ENCODE measurements at places on chromosomes 5 and 9. TPM values are rescaled to one million over a fixed set of nuclear protein-coding genes. Genes with fewer than 3 reads are reported as not detected.
A peak's percentile ranks its signal among the peaks of the same experiment; 100 is the strongest.

GRCh38 chr5:52491071-52491787 lies 296.5 kb upstream of the ITGA1 start:
- no peak for DNase-seq

DNA sequence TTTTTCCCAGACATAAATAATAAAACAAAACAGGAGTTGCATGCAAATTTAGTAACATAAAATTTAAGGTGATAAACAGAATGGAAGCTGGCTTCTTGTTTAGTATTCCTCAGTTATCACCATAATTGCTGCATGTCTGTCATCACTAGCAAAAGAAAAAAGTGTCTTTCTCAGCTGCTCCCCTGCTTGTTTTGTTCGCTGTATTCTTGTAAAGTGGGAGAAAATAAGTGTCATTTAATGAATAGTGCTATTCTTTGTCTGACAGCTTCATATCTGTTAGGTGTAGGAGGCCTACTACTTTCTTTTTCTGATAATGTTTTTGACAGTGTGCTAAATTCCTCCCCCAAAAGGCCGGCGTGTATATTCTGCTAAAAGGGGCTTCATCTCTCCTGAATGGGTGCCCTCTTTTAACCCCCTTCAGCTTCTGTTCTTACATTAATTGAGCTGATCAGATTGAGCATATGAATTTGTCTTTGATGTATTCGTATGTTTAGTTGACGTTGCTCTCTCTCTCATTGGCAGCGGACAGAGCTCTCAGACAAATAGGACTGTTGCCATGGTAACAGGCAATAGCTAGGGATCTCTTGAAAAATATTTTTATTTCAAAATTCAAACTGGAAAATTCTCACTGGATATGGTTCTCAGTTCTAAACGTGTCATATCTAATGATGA lies 303.8 kb downstream of the KIAA0825 start:
- DNase-seq = no peak

DNA sequence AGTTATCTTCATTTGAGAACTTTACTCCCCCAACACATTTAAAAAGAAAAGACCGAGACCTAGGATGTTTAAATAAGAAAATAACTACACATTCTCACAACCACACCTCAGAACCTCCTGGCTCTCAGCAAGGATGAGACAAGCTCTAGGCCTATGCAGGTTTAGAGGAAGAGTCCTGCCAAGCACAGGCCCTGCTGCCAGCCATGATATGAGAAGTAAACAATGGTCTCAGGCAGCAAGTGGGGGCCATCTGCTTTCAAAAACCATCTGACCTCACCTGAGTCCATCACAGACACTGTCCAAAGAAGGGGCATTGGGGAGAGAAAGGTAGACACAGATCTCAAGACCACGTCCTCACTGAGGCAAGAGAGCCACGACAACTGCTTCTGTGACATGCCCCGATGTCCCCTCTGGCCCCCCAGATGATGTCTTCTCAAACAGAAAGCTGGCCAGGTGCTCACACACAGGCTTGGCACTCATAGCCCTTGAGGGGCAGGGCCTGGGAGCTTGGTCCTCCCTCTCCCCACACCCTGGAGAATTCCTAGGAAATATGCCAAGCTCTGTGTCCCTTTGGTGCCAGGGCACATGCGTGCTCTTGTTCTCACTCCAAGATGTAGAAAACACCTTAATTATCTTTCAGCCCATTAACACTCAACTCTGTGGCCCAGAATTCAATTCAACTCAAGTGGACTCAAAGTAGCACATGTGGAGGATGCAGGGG lies 150.4 kb downstream of the FSTL4 start:
- no peak for DNase-seq

DNA sequence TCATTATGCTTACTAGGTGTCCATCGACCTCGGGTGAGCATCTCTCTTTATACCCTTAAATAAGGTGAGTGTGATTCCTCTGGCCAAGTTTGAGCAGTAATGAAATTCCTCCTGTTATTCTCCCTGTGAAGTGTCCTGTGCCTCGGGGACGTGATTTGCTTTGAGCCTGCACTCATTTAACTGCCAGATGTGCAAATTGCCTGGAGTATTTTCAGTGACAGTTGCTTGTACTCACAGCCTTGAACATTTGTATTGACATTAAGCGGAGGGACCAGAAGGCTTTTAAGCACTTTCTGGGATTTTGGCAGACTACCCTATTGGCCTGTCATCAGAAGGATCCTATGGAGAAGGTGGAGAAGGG lies 126.9 kb downstream of the DOCK2 start:
- no peak for DNase-seq

GRCh38 chr5:143217065-143217803 lies 186.3 kb downstream of the NR3C1 start:
- no peak for DNase-seq

DNA sequence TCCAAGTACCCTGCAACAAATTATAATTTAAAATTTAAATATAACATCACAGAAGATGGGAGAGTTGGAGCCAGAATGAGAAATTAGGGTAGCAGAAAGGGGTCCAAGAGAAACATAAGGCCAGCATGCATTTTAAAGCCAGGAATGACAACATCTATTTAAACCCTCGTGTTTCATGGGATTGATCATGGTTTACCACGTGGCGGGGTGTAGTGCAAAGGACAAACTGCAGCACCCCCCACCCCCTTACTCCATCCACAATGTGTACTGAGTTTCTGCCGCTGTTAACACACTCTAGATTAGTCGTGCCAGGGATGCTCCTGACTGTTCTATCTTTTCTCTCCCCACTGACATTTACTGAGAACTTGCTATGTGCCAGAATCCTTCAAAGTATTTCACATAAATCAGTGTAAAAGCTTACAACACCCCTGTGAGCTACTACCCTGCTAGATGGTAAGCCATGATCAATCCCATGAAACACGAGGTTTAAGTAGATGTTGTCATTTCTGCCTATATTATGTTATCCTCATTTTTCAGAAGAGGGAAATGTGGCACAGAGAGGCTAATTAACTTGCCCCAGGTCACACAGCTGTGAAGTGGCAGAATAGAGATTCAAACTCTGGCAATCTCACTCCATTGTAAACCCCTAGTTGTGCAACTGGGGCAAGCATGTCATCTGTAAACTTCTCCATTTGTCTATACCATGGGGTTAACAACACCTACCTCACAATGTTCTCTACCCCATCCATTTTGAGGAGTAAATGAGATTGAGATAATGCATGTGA lies 136.3 kb downstream of the ENTREP1 start:
- no peak for DNase-seq

DNA sequence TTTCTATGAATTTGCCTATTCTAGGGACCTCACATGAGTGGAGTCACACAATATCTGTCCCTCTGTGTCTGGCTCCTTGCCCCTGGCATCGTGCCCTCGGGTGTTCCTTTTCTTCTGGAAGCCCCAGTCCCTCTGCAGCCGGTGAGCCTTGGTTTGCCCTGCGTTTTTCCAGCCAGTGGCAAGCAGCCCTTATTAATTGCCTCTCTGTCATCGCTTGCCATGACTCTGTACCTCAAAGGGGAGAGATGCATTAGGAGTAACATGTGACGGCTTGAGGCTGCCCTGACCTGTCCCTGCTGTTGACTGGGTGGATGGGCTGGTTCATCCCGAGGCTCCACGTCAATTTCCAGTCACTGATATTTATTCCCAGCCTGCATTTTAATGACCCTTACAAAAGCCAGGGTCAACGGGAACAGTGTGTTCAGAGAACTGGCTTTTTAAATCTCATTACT lies 87.3 kb downstream of the CFAP90 start:
- no peak for DNase-seq

GRCh38 chr9:133429214-133429613 lies 7.0 kb downstream of the ADAMTS13 start:
- no peak for DNase-seq

DNA sequence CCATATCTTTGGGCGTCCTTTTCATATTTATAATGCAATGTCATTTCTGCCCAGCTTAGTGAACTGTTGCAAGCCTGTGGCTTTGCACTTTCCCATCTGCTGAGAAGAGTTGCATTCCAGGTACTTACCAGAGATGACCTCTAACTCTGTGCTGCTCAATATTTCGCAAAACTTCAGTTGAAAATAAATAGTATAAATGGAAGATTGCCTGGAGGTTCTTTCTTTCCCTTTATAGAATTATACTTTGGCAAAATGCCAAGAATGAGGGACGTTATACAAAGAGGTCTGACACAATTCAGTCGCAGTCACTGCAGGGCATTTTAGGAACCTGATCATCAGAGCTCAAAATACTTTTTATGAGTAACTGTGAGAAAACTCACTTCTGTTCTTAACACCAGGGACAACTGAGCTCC lies 18.9 kb upstream of the VLDLR start:
- DNase-seq = no peak

GRCh38 chr5:174328631-174329299 lies 283.3 kb downstream of the NSG2 start:
- no peak for DNase-seq

DNA sequence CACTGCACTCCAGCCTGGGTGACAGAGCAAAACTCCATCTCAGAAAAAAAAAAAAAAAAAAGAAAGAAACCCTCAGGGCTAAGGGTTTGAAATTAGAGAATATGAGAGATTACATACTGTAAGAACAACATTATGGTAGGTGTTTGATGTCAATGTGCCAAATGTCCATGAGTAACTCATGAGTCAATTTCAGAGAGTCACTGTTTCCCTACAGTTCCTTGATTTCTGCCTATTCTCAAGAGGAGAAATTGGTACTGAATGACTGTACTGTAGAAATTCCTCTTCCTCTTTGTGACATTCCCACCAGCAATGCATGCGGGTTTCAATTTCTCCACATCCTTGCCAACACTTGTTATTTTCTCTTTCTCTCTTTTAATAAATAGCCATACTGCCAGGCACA lies 35.2 kb downstream of the MARVELD2 start:
- DNase-seq = no peak

GRCh38 chr5:171714261-171714660 lies 71.4 kb upstream of the SMIM23 start:
- DNase-seq = no peak

GRCh38 chr5:13354611-13355010 lies 589.9 kb downstream of the DNAH5 start:
- DNase-seq = no peak

GRCh38 chr5:119289438-119290044 lies 66.3 kb upstream of the TNFAIP8 start:
- no peak for DNase-seq

GRCh38 chr9:23784962-23785361 lies 41.1 kb downstream of the ELAVL2 start:
- no peak for DNase-seq

DNA sequence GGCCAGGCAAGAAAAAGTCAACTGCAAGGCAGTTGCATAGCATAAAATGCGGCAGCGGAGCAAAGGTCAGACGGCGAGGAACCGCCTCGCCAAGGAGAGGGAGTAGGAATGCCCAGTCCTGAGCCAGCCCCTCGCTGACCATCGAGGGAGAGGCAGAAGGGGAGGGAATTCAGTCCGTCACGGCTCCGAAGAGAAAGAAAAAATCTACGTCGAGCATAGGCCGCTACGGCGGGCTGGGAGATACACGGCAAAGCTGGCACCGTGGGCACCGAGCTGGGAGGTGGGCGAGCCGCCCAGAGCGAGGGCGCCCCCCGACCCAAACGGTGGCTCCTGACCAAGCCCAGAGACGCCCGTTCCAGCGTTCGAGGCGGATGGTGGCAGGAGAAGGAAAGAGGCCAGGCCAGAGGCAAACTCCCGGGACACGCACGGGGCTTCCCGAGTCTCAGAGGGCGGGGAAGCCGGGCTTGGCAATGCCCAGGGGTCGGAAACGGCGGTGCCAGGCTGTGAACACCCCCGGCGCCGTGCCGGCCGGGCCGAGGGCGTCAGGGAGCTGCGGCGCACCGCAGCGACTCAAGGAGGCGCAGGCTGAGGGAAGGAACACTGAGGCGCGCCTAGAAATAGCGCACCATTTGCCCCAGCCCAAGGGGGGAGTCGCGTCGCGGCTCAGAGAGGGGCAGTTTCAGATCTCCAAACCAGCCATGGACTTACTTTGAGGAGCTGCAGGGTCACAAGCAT lies 518 bp downstream of the SPRY4 start:
- peak; percentile 61 for DNase-seq

- no peak for DNase-seq
These were observed 139.6 kb downstream of the ZCCHC7 start for GRCh38 chr9:37259951-37260350.

GRCh38 chr9:129624947-129625346 lies 1.0 kb upstream of the NTMT1 start:
- no peak for DNase-seq

DNA sequence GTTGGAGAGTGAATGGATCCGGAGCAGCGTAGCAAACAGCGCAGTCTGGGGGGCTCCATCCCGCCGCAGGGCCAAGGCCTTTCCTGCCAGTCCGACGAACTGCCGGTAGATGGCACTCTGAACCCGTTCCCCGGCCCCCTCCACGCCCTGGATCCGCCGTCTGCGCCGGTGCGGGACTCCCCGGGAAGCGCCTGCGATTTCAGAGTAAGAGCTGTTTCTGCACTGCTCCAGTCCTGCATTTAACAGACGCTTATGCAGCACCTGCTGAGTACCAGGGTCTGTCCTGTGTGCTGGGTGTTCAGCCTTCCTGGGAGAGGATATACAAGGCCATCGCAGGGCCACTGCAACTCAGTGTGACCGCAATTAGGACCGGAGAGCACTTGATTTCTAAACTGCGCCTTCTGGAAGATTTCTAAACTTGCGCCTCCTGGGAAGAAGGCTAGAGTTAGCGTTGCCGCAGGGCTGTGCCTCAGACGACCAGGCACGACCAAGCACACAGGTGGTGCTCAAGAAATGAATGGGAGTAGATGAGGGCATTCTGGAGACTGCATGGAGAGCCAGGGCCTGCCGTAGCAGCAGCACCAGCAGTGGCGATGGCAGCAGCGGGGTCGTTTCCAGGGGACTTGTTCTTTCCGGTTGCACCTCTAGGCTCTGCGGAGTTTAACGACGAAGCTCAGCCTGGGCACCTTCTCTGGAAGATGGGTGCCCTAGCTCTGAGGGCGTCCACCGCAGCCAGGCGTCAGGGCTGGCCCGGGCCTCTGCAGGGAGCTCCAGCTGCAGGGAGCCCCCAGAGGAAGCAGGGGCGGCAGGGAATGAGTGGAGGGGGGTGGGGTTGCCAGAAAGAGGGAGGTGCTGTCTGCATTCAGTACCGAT lies 14.3 kb upstream of the TIFAB start:
- peak; percentile 83 for DNase-seq

GRCh38 chr5:4907571-4907970 lies 232.6 kb upstream of the ADAMTS16 start:
- DNase-seq = no peak

Gene TMC1
- total RNA-seq = not detected

Gene ADAMTS16
- 1.1 TPM for total RNA-seq

Gene SPINK7
- not detected for total RNA-seq

Gene NXNL2
- total RNA-seq = 0.71 TPM

Gene COL5A1
- total RNA-seq = 29.0 TPM

Gene NRG2
- 1.6 TPM for total RNA-seq

Gene CDH6
- total RNA-seq = 7.2 TPM

Gene AIF1L
- total RNA-seq = 16.0 TPM

Gene DMGDH
- total RNA-seq = 1.3 TPM

Gene CER1
- total RNA-seq = not detected

Gene FAM78A
- 18.3 TPM for total RNA-seq

All from lower lobe of right lung (tissue), 2 donors.